T-helper 17 cell (primary cell): ENCODE measurements at places on chromosomes 2 and 18.

- DNase-seq = no peak
These were observed 160.2 kb upstream of the NCK2 start for GRCh38 chr2:105584435-105585010.

DNA sequence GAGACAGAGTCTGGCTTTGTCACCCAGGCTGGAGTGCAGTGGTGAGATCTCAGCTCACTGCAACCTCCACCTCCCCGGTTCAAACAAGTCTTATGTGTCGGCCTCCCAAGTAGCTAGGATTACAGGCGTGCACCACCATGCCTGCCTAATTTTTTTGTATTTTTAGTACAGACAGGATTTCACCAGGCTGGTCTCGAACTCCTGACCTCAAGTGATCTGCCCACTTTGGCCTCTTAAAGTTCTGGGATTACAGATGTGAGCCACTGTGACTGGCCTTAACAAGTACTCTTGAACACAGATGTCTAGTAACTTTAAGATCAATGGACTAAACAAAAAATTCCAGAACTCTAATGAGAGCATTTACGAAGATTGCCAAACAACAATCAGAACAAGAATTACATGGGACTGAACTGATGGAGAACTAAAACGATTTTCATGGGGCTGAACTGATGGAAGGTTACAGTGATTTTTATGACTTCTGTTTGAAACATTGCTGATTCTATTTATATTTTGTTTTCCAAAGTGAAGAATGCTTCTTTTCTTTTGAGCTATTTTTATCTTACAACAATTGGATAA is 46.5 kb upstream of the ST3GAL5 start:
- DNase-seq = no peak

DNA sequence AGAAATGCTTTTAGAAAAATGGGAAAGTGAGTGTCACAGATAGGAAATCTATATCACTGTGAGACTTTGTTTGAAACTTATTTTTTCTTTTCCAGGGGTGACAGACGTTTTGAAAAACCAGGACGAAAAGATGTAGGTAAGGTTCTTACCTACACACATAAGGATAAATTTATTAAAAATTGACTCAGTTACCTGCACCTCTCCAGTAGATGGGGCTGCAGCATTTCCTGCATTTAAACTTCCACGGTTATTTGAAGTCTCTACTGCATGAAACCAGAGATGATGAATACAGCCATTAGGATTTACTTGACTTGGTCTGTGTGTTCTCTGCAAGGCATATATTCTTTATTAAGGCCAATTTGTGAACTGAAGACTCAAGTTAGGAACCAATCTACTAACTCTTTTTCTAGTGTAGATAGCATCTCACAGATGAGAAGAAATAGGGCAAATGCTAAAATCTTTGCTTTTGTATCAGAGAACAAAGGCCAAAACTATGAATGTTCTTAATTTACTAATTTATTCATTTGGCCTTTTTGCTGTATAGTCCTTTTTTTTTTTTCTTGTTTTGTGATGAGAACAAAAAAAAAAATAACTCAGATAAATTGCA is 15.0 kb downstream of the KCNJ13 start:
- no peak for DNase-seq

GRCh38 chr2:125398738-125399524 is 1257.0 kb upstream of the GYPC start:
- no peak for DNase-seq

- no peak for DNase-seq
These were observed at the start of gene ANO7 for GRCh38 chr2:241188361-241189092. Gene ANO7, plus strand, starts transcription at chr2:241188677. Its CDS starts 1,387 bp downstream, at chr2:241190064.

DNA sequence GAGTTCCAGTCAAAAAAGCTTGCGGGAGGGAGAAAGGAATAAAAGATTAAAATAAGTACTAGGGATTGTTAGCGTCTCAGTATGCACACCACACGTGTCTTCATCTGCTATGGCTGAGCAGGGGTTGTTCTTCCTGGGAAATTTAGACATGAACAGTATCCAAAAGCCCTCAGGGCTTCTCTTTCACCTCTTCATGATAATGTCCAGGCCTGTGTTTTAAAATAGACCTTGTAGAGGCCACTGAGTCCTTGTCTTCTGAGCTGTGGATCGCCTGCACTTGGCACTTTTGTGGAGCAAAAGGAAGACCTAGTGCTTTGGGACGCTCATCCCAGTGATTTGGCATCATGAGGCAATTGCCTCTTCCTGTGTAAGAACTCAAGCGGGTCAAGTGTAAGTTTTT is 52.4 kb downstream of the CFAP221 start:
- no peak for DNase-seq

- DNase-seq = no peak
These were observed 317.0 kb downstream of the GALR1 start for GRCh38 chr18:77566604-77567003.

- DNase-seq = no peak
These were observed 55.6 kb upstream of the FOSL2 start for GRCh38 chr2:28336982-28337627.

DNA sequence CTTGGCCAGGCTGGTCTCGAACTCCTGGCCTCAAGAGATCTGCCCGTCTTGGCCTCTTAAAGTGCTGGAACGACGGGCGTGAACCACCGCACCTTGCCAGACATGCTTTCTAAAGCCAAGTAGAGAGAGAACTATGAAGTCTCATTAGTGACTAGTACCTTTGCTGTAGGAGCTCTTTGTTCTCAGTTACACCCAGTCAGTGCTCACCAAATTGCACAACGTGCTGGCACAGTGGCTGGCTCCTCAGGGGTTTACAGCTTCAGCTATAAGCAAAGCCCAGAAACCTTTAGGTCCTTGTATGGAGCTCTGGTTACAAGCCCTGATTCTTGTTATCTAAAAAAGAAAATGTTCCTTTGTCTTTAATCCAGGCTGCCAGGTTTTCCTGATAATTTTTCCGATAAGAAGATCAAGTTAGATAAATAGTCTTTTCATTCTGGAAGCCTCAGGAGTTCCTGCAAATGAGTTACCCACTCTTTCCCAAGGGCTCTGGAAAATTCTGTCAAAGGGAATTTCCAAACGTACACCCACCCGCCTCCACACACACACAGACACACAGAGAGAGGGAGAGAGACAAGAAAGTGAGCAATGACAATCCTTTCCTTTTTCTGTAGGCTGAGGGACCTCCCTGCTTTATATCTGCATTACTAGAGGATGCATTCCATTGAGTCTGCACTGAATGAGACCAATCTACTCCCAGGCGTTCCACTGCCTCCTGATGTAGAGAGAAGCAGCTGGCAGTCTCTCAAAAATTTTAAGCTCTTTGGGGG is 100.2 kb upstream of the CSRNP3 start:
- DNase-seq = no peak

DNA sequence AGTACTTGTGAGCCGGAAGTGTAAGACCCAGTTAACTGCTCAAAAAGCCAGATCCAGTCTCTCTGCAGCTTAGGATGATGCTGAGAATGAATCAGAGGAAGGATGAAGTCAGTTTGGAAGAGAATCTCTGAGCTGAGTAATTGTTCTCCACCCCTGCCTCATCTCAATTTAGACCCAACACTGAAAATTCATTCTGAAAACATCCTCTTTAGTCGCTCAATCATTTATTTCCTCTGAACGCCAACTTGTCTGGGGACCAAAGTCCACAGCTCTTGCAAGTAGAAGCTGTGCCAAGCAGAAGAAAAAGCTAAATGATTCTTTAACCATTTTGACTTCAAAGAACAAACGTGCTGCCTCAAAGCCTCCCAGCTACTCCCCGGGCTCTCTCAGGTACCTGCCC is 177.1 kb upstream of the KLHL29 start:
- DNase-seq = no peak
